ENCODE measurements at places on chromosomes 12 and 14.

DNA sequence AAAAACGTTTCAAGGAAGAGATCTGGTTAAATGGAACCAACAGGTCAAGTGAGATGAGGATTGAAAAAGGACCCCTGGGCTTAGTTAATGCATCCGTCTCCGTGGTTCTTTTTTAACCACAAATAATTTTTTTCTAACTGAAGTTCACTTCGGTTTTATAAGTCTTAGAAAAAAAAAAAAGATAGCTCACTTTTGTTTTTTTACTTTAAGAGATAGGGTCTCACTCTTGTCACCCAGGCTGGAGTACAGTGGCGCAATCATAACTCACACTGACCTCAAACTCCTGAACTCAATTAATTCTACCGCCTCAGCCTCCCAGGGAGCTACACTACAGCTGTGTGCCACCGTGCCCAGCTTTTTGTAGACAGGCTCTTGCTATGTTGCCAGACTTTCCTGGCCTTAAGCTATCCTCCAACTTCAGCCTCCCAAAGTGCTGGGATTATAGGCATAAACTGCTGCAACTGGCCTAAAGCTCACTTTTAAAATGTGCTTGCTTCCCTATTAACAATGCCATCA, 11.8 kb downstream of the HNRNPC start:
- DNase-seq, result no peak

GRCh38 chr12:104793968-104794367, 164.1 kb downstream of the SLC41A2 start:
- no peak for DNase-seq

DNA sequence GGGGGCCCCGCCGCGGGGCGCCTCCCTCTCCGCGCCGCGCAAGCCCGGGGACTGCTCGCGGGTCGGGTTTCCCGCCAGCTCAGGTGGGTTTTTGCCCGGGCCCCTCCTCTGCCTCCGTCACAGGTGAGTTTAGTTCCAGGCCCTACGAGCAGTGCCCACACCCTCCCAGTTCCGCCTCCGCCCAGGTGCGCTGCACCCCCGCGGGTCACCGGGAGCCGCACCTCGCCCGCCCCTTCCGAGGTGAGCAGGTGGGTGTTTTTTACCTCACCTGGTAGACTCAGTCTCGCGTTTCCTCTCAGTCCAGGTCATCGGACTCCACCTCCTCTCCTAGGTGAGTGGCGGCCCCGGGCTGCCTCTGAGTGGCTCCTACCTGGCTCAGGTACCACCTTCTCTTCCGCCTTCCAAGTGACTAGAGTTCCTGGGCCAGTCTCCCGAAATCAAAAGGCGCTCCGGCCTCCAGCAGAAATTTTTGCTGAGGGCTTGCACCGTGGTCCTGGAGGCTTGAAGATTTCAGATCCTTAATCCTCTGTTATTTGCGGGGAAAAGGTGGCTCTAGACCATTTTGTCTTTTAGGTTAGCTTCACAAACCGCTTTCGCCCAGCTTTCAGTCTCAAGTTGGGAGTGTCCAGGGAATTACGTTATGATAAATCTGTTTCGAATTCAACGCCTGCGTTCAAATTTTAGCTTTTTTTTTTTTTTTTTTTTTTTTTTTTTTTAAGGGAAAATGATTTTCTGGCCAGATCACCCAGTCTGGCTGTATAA, at the start of gene TMEM30B:
Gene TMEM30B (minus strand): TSS at position 153 of the 762 bp plus-strand sequence. CDS start 191 bp downstream, outside the sequence.
- DNase-seq, result no peak

DNA sequence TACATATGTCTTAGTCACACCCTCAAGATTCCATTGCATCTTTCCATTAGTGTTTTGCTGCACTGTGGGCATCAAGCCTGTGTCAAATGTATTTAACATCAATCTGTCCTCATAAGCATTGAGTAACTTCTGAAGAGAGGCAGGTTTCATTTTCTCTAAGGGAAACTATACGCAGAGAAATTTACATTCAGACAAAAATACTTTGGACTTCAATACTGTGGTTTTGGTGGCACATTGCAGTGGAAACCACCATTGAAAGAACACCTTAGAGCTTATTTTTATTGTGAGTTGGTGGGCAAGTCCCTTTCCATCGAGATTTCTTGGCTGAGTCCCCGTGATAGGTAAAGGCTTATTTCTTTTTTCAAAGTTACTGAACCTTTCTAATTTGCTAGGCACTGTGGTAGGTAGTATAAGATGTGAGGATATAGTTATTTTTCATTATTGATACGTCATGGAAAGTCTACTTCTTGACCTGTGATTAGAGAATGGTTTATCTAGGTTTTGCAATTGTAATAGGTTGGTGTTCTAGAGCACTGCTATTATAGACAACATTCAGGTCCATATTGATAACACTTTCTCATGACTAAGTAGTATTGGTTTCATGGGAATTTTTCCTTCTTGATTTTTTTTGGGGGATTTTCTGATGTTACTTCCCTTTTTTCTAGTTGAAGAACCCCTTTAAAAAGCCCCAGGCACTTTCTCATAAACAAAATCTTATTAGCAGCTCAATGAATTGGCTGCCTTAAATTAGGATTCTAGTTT, 81.9 kb downstream of the CFAP54 start:
- DNase-seq, result no peak

- DNase-seq, result no peak
Measured at GRCh38 chr12:45281994-45282393, 66.1 kb downstream of the ANO6 start.

GRCh38 chr14:61838661-61839245, 76.5 kb downstream of the SNAPC1 start:
- DNase-seq, result no peak

DNA sequence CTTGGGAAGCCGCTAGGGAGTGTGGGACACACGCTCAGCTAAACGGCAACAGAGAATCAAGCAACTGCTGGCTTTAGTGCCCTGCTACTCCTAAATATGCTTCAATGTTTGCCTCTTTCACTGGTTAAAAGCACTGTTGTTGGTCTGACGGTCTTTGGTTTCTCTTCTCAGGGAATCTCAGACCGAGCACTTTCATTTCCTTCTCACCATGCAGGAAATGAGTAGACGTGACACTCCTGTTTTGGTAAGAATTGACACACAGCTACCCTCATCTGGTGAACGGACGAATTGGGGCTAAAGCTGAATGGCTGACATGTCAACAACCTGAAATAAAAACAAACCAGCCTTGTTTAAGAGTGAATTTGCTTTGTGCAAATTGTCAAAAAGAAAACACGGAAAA, 57.5 kb upstream of the PIWIL1 start:
- no peak for DNase-seq

- no peak for DNase-seq
Measured at GRCh38 chr14:37114559-37114958, 57.8 kb downstream of the SLC25A21 start.

GRCh38 chr14:77910506-77910905, 110.6 kb downstream of the ADCK1 start:
- DNase-seq, result no peak

- DNase-seq, result no peak
Measured at GRCh38 chr14:104546591-104547309, 32.8 kb upstream of the C14orf180 start.

GRCh38 chr12:87930033-87930432, 99.2 kb downstream of the C12orf50 start:
- no peak for DNase-seq

- no peak for DNase-seq
Measured at GRCh38 chr12:53996240-53997203, 3.4 kb upstream of the HOXC9 start.

GRCh38 chr14:91953170-91953985, 5.9 kb upstream of the FBLN5 start:
- no peak for DNase-seq

GRCh38 chr12:6278439-6279255, 31.8 kb upstream of the PLEKHG6 start:
- DNase-seq, result peak; percentile 65

GRCh38 chr12:124311292-124312109, 16.6 kb downstream of the RFLNA start:
- DNase-seq, result no peak

- DNase-seq, result no peak
Measured at GRCh38 chr14:101961746-101962502, 2.4 kb upstream of the DYNC1H1 start.

DNA sequence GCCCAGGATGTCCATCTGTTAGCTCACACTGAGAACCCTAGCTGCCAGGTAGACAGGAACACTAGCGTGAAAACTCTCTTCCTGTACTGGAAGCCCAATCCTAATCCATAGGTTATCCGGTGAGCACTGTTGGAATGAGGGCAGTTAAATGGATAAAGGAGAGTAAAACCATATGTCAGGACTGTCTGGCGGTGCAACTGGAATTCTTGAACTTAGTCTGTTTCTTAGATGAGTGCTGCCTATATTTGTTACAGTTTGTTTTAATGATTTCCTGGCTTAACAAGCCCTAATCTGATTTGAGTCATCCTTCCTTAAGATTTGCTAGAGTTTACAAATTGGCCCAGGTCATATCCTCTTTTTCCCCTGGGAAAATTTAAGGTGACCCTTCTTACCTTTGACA, 104.7 kb downstream of the ANO4 start:
- DNase-seq, result no peak

DNA sequence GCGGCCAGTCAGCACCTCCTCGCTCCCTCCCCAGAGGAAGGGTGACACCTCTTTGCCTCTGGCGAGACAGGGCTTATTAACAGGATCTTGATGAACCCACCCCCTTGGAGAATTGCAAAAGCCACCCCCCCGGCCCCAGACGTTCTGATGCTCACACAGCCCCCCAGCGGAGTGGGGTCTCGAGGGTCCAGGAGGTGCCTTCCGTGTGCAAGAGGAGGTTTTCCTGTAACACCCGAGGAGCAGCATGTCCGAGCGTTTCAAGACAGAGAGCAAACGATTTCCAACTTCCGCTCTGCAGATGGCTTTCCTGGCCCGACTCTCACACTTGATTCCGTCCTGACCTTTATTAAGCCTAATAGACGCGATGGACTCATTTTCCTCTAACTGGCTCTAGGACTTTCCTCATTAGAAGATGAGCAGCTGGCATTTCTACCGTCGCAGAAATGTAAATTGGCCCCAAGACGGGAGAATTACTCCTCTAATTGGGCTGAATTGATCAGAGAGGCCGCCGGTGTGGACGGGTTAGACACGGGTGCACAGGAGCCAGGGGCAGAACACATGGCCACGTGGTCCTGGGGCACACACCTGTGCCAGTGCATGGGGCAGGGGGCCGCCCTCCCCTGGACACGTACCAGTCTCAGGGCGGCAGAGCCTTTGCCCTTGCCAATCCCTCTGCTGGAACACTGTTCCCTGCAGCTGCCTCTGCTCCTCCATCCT, 84.4 kb downstream of the NOC4L start:
- no peak for DNase-seq

GRCh38 chr12:63864454-63864706, 19.9 kb downstream of the SRGAP1 start:
- no peak for DNase-seq

DNA sequence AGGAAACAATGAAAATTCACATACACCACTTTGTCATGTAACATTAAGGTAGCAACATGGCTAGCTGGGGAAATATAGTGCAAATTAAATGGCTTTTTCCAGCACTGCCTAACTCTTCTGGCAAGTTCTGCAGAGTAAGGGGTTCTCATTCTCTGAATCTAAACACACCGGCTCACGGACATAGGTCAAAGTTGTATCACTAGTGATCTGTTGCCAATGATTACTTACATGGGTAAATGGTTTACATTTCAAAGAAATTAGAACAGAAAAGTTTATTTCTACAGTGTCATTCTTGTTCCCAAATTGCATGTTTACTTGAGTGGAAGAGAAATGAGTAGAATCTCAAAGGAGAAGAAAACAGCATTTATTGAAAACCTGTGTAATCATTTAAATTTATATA, 381.9 kb downstream of the PRKD1 start:
- DNase-seq, result no peak

- DNase-seq, result no peak
Measured at GRCh38 chr12:46921048-46921763, 95.4 kb upstream of the SLC38A4 start.

GRCh38 chr14:92409043-92409442, 86.1 kb downstream of the SLC24A4 start:
- DNase-seq, result no peak

GRCh38 chr12:121417847-121418246, 17.9 kb downstream of the RNF34 start:
- no peak for DNase-seq

DNA sequence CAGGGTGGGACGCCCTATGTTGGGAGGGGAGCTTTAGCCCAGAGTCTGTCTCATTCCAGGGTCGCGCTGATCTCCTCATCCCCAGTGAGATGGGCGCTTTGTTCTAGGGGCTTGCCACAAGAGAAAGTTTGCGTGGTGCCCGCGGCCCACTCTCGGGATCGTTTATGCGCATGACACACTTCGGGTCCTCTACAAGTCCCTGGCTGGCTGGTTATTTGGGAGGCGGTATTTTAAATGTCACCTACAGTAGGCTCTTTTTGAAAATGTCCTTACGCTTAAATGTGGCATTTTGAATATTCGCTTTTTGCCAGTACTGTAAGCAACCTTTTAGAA, 541 bp downstream of the GOLT1B start:
- DNase-seq, result peak; percentile 11

DNA sequence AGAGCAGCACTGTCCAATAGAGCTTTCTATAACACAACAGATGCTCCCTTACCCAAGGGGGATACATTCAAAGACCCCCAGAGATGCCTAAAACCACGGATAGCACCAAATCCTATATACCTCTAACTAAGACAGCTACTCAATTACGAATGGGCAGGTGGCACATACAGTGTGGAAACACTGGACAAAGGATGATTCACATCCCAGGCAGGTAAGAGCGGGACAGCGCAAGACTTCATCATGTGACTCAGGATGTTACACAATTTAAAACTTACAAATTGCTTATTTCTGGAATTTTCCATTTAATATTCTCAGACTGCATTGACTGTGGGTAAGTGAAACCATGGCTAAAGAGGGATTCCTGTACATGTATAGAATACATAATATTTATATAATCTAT, 5.5 kb upstream of the HCFC2 start:
- no peak for DNase-seq

Measured in stimulated activated CD4-positive, alpha-beta T cell treated with anti-CD3 and anti-CD28 coated beads, TNF-alpha, amount 100 ng/mL, for 24 hours (primary cell).